ENCODE measurements at places on chromosomes 1 and 21.

GRCh38 chr1:38217316-38217715 lies 170.7 kb upstream of the POU3F1 start:
- peaks cover 27% of the 10 kb centered on the region for H3K27me3 ChIP-seq
- no peaks in the 10 kb centered on the region for H3K36me3 ChIP-seq
- no peak for DNase-seq
- H3K4me3 ChIP-seq: no peak overlapping the region
- no peak overlapping the region for H3K27ac ChIP-seq

GRCh38 chr1:242613266-242613815 lies 88.8 kb upstream of the PLD5 start:
- H3K4me1 ChIP-seq: no peaks in the 10 kb centered on the region
- no peaks in the 10 kb centered on the region for H3K27me3 ChIP-seq
- no peak for DNase-seq
- no peak overlapping the region for H3K27ac ChIP-seq
- no peak overlapping the region for H3K4me3 ChIP-seq
- H3K36me3 ChIP-seq: no peaks in the 10 kb centered on the region

DNA sequence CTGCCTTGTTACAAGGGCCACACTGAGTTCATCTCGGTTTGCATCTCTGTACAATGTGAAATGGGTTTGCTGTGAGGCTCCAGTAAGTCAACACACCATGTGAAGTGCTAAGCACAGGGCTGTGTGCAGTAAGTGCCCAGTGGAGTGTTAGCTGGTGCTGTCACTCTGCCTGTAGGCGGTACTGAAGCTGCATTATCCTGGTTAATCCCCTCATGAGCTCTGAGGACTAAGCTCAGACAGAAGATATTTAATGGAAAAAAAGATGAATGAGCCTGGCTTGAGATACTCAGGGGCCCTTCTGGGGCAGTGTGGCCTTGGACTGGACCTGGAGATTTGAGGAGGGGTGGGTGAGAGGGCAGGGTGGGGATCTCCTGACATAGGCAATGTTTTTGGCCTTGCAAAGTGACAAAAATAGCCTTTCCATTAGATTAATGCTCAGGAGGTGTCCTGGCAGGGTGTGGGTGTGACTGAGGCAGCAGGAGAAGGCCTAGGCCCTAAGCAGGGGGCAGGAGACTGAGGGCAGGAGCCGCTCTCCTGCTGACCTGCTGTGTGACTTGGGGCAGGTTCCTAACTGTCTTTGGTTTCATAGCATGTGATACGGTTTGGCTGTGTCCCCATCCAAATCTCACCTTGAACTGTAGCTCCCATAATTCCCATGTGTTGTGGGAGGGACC lies 570.5 kb downstream of the PTPRU start:
- DNase-seq: no peak
- no peak overlapping the region for H3K4me3 ChIP-seq
- no peaks in the 10 kb centered on the region for H3K27me3 ChIP-seq
- no peaks in the 10 kb centered on the region for H3K36me3 ChIP-seq

DNA sequence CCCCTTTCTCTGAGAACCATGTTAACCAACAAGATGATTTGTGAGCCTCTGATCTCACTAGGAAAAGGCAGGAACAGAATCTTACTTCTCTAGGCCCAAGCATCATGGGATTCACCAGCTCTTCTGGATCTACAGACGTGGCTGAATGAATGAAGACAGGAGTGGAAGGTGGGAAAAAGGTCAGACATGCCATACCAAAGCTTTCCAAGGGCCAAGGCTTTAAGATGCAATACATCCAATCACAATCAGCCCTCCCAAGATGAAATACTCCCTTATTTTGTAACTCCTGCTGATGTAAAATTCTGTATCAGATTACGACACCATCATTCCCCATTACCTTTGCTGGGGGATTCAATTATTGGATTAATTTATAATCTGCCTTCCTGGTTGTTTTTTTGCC lies 80.9 kb downstream of the SSBP3 start:
- no peak for DNase-seq
- no peaks in the 10 kb centered on the region for H3K36me3 ChIP-seq
- peaks cover 77% of the 10 kb centered on the region for H3K4me1 ChIP-seq
- H3K4me3 ChIP-seq: no peak overlapping the region

GRCh38 chr1:15425958-15426357 lies 12.3 kb upstream of the CTRC start:
- H3K4me3 ChIP-seq: no peak overlapping the region
- H3K4me1 ChIP-seq: no peaks in the 10 kb centered on the region
- H3K36me3 ChIP-seq: no peaks in the 10 kb centered on the region
- peak; percentile 24 for DNase-seq
- no peaks in the 10 kb centered on the region for H3K27me3 ChIP-seq

- H3K27me3 ChIP-seq: no peaks in the 10 kb centered on the region
- no peaks in the 10 kb centered on the region for H3K36me3 ChIP-seq
- DNase-seq: no peak
- H3K4me3 ChIP-seq: no peak overlapping the region
- no peak overlapping the region for H3K27ac ChIP-seq
These were observed 159.2 kb downstream of the RHOU start for GRCh38 chr1:228894442-228894989.

- no peak overlapping the region for H3K27ac ChIP-seq
- no peaks in the 10 kb centered on the region for H3K27me3 ChIP-seq
- no peak overlapping the region for H3K4me3 ChIP-seq
These were observed 16.0 kb upstream of the RSPO1 start for GRCh38 chr1:37650721-37651120.

DNA sequence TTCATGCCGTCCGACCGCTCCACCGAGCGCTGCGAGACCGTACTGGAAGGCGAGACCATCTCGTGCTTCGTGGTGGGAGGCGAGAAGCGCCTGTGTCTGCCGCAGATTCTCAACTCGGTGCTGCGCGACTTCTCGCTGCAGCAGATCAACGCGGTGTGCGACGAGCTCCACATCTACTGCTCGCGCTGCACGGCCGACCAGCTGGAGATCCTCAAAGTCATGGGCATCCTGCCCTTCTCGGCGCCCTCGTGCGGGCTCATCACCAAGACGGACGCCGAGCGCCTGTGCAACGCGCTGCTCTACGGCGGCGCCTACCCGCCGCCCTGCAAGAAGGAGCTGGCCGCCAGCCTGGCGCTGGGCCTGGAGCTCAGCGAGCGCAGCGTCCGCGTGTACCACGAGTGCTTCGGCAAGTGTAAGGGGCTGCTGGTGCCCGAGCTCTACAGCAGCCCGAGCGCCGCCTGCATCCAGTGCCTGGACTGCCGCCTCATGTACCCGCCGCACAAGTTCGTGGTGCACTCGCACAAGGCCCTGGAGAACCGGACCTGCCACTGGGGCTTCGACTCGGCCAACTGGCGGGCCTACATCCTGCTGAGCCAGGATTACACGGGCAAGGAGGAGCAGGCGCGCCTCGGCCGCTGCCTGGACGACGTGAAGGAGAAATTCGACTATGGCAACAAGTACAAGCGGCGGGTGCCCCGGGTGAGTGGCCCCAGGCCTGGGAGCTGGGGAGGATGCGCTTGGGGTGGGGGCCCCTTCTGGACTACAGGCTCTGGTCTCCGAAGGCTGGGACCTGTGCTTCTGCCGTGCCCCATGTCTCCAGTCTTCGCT lies 1.1 kb downstream of the SKI start:
- peak overlapping the region; percentile 89 for H3K27ac ChIP-seq
- H3K4me3 ChIP-seq: peak overlapping the region; percentile 71
- no peaks in the 10 kb centered on the region for H3K27me3 ChIP-seq
- H3K36me3 ChIP-seq: no peaks in the 10 kb centered on the region
- peaks cover 46% of the 10 kb centered on the region for H3K4me1 ChIP-seq
- DNase-seq: peak; percentile 86

DNA sequence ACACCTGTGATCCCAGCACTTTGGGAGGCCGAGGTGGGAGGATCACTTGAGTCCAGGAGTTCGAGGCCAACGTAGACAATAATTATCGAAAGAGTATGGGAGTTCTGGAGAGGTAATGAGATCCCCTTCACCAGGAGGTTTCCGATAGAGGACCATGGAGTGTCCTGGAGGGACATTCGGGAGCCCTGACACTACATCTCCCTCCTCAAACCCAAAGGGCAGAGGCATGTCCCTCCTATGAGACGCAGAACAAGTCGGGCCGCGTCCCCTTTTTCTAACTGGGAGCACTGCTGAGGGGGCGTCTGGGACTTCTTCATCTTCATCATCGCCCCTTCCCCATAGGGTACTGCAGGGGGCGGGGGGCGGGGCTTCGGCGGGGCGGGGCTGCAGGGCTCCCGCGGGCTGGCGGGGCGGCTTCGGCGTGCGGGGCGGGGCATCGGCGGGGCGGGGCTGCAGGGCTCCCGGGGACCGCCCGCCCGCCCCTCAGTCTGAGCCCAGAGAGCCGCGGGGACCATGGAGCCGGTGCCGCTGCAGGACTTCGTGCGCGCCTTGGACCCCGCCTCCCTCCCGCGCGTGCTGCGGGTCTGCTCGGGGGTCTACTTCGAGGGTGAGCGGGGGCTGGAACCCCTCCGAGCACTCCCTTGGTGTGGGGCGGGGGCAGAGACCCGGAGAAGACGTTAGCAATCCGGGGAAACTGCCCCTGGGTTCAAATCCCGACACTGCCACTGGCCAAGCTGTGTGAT lies at the start of gene THEMIS2:
Gene THEMIS2, plus strand, starts transcription at position 486 of the 743 bp plus-strand sequence. Its CDS starts 28 bp downstream, at position 514.
- peak within 1 kb of the TSS; percentile 16 for H3K27ac ChIP-seq
- H3K27me3 ChIP-seq: peaks cover 20% of the 10 kb centered on the region
- H3K4me1 ChIP-seq: no peaks in the 10 kb centered on the region
- H3K4me3 ChIP-seq: peak within 1 kb of the TSS; percentile 78
- DNase-seq: peak; percentile 75
